ENCODE measurements at places on chromosomes 2 and 18.

GRCh38 chr18:34031810-34032209 is 192.9 kb downstream of the NOL4 start:
- DNase-seq, result no peak

GRCh38 chr18:31497836-31498573 is at the start of gene DSG2:
DSG2 (plus strand) TSS chr18:31498177; CDS start chr18:31498252, 75 bp downstream.
- peak; percentile 86 for DNase-seq

DNA sequence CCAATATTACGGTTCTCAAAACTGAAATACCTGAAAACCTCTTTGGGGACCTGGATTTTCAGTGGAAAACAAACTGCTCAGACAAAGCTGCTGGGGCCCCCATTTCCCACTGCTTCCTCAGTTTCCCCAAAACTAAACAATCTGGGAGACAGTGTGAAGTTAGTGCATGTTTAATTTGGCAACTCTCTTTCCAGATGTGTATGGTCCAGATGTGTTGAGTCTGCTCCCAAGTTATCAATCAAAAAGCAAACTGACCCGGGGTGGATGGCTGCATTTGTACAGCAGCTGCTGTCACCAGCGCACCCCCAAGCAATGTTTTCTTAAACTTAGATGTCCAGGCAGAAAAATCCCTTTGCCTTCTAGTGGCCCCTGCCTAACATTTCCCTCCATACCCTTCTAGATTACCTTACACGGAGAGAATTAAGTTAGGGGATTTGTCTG is 136.9 kb downstream of the COPS8 start:
- no peak for DNase-seq

GRCh38 chr2:126775300-126775985 is 119.5 kb downstream of the GYPC start:
- DNase-seq, result no peak

- no peak for DNase-seq
Observed at GRCh38 chr18:44765456-44765855, 84.8 kb downstream of the SETBP1 start.

- no peak for DNase-seq
Observed at GRCh38 chr2:221896505-221897151, 324.5 kb upstream of the EPHA4 start.

DNA sequence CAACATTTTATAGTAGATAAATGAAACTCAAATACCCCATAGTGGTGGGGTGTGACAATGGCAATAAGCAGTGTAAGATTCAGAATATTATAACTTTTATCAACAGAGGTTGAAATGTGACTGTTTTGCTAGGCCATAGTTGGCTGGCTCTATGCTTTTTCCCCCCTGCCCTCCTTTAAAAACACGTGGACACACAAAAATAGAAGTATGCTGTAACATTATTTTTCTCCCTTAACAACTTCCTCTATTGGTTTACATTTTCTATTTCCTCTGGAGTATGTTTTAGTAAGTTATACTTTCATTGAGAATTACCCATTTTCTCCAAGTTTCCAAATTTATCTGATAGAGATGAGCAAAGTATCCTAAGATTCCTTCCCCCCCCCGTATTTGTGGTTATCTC is 31.1 kb downstream of the NDUFAF7 start:
- DNase-seq, result no peak

DNA sequence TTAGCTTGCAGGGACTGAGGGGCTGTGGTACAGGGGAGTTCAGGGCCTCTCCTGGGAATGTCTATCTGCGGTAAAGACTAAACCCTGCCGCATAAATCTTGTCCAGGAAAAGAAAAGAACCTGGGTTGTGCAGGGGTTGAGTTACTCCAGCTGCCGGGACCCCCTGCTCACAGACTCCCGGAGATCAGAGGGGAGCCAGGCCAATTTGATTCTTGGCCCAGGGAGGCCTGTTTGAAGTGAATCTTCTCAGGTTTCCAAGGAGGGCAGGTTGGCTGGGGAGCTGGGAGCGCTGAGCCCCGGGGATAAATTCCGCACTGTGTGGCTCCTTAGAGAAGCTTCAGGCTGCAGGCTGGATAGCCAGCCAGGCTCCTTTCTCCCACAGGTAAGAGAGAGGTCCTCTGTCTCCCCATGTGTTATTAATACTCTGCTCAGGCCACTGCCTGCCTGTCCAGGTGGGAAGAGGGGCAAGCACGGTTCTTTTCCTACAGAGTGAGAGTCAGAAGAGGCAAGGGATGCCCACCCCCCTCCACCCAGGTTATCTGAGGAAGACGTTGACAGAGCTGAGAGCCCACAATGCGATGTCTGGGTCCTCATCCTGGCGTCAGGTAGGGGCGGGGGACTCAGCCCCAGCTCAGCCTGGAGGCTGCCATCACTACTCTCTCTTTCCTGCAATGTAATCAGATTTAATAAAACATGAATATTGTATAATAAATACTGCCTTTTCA is 82.7 kb downstream of the LONRF2 start:
- no peak for DNase-seq

- DNase-seq, result no peak
Observed at GRCh38 chr2:205024822-205025518, 479.7 kb downstream of the PARD3B start.

DNA sequence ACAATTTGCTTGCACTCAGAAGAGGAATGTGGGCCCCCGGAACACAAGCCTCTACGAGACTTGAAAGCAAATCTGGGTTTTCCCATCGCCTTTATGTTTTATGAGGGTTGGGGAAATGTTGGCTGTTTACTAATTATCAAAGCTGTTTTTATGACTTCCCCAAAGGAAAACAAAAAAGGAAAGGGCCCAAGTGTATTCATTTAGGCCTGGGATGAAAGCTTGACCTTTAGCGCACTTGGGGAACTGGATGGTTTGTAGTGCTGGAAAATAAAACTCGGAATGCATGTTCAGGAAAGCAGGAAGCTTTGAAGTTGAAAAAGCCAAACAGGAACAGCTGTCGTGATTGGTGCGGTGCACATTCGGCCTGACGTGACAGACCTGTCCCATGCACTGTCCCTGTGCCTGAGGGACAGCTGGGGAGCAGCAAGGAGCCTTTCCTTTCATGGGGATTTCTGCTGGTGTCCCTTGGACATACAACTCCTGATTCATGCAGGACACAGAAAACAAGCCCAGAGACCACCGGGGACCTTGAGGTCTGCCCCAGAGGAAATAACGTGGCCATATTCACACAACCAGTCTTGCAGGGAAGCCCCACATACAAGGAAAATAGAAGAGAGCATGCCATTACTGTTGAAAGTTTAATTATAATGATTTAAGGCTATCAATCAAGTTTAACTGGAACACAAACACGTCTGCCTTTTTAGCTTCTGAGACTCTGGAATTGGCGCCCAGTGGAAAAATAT is 169.7 kb upstream of the APCDD1 start:
- DNase-seq, result no peak

GRCh38 chr2:104033399-104033798 is 820.5 kb upstream of the POU3F3 start:
- no peak for DNase-seq

GRCh38 chr18:63315876-63316275 is 3.7 kb downstream of the BCL2 start:
- no peak for DNase-seq

GRCh38 chr2:101985793-101986164 is 6.0 kb upstream of the IL1R2 start:
- no peak for DNase-seq

DNA sequence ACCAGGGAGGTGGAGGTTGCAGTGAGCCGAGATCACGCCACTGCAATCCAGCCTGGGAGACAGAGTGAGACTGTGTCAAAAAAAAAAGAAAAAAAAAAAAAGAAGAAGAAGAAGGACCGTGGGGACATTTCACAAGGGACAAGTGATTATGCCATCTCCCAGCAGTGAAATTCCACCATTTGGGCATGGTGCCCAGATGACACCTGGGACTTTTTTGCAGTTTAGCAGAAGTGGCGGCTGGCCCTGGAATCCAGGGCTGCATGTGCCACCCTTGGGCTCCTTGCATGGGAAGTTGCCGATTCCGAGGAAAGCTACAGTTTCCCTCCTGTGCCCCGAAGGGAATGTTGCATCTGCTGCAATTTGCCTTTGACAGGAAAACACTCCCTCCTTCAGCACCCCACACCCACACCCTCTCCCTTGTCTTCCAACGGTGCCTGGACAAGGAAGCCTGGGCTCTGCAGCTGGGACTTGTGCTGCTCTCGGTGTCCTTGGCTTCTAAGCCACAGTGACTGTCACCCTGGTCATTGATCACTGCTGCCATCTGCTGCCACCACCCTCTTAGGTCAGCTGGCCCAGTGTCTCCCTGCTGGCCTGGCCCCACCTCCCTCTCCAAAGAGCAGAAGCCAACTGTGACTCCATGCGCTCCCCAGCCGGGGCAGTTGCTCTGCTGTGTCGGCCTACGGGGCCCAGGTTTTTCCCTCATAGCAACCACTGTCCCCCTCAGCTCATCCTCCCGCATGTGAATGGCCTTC is 56.4 kb upstream of the LRRC30 start:
- DNase-seq, result no peak

GRCh38 chr2:168977608-168978007 is 53.5 kb downstream of the ABCB11 start:
- DNase-seq, result no peak
